Anterior cingulate cortex (tissue), 58 donors: ENCODE measurements at places on chromosomes 5 and 9.

DNA sequence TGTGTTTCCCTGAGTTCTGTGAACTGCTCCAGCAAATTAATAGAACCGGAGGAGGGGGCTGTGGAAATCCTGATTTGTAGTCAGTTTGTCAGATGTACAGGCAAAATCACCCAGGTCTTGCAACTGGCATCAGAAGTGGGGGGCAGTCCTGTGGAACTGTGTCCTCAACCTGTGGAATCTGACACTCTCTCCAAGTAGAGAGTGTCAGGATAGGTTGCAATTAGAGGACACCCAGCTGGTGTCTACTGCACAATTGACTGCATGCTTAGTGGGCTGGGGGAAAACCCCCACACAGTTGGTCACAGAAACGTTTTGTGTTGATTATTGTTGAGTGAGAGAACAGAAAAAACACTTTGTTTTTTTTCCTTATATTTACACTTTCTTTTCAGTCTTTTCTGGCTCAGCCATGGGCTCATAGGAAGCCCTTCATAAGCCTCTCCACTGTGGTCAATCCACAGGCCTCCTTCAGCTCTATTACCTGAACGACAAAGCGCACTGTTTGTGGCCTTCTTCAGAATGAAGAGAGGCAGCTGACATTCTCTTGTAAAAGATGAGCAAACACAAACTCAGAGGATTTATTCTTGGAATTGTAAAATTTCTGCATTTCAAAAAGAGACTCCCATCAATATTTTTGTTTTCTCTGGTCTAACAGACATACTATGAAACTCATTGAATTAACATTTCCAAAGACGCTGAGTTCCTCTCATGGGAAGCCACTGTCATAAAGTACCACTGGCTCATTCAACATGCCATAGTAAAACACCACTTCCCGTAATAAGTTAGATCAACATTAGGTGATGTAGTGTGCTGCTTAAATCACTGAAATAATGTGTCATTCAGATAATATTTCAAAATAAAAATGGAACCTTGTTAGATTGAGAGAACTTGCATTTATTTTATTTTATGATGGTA lies 348.9 kb upstream of the RFX3 start:
- no peak for DNase-seq

DNA sequence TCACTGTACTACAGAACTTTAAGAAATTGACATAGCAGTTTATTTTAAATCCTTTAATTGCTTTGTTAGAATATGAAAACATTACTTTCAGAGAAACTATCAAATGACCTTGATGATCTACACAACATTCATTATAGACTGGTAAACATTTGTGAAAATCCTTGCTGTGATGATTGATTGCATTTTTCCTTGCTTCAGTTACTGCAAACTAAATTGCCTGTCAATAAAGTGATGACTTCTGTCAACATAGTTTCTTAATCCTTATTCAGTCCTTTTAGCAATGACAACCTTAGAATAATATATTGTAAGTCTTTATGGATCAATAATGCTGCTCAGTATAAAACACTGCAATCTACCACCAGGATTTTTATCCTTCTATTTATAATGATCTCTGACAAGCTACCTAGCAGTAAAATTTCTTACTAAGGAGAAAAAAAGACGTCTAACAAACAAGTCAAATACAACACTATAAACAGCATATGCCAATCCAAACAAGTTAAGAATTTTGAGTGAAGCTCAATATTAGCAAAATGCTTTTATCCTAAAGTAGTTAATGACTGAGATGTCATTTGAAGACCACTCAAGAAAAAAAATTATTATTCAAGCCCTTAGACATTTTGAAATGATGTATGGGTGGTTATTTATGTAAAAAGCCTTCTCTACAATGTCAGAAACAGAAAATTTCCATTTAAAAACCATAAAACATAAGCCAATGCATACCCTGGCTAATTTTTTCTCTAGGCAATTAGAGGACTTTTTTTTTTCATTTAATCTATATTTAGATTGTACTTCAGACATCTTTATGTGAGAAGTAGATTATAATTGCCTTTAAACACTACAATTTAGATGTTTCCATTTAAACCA lies 105.5 kb downstream of the FBXL17 start:
- DNase-seq: no peak

DNA sequence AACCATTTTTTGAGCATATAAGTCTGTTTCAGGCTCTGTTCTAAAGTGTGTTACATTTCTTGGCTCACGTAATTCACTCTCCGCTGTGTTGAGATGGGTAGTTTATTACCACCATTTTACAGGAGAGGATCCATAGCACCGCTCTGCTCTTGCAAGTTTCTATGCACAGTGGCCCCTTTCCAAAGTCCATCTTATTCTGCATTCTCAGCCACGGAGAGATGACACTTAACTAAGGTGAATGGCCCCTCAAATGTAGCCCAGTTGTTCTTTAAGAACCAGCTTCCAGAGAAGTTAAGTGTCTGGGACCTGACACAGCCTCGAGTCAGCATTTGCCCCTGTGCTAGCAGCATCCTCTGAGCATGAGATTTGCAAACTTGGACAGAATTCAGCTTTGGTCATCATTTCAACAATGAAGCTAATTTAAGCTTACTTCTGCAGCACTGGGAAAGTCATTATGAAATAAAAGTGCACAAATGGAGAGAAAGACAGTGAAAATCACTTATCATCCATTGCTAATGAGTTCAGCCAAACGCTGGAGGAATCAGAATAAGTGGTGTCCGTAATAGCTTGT lies 61.9 kb downstream of the FAM78A start:
- no peak for DNase-seq

- DNase-seq: no peak
These were observed 86.5 kb upstream of the FSTL4 start for GRCh38 chr5:133698646-133699526.

DNA sequence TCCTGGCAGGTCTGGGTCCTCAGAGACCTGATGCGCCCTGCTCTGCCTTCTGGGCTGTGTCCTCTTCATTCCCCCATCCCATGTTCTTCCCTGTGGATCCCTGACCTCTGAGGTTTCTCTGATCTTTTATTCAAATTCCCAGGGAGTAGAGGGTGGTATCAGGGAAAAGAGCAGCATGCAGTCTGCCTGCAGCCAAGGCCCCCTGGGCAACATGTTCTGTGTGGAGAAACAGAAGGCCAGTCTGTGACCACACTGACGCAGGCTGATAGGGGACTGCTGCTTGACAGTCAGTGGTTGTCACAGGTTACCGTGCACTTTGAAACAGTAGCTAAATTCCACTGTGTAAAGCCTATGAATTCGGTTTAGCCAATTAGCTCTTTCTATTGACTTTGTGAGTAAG lies 156.6 kb upstream of the IRX2 start:
- DNase-seq: no peak
